Inflammatory macrophage (primary cell): ENCODE measurements at places on chromosomes 1 and 21.

- DNase-seq: no peak
These were observed 68.0 kb downstream of the TGFB2 start for GRCh38 chr1:218413179-218413578.

GRCh38 chr1:147169840-147170674 is 2.2 kb downstream of the PRKAB2 start:
- no peak for DNase-seq

DNA sequence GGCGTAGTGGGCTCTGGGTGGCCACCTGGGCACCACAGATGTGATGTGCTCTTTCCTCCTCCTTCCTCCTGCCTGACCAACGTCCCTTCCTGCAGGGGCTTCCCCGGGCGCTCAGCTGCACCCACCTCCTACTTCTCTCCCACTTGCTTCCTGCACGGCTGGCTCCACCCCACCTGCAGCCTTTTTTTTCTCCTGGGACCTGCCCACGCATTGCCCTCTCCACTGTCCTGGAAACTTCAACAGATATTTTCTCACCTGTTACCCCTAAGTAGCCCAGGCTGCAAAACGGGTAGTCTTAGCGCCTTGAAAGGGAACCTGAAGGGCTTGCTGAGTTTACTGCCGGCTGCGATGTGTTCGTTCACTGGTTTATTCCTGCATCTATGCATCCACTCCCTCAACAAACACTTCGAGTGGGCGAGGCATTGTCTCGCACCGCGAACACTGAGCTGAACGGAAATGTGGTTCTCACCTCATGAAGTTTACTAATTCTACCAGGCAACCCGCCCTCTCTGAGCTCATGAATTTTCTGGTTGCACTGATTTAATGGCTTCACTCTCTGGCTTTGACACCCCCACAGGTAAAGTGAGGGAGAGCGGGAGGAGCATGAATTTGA is 23.6 kb downstream of the ZBTB18 start:
- no peak for DNase-seq

DNA sequence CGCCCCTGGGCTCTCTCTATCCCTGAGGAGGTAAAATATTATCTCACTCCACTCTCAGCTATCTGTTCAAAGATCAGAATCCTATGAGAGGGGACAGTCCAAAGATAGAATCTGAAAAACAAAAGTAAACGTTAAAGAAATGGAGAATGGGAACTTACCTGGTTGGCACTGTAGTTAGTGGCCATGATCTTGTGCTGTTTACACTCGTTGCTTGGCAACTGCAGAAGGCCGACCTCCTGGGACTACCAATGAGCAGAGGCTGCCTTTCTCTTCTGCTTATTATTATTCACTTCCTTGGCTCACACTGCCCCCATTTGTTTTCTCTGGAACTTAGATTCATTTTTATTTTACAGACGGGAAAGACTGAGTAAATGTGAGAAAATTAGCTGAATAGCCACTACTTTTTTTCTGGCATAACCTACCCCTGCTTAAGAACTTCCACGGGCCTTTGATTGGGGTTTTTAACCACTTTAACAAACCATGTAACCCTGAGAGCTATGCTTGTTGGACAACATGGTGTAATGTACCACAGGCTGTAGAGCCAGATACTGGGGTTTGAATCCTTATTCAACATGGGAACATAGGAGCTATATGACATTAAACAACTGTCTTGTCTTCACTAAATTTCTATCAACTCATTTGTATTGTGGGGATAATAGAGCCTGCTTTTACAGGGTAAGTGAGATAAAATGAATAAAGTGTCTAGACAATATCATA is at the start of gene CFAP126:
TSS of gene CFAP126 (minus strand) at position 193 of the 717 bp plus-strand sequence. CDS start at position 185, 8 bp downstream.
- peak; percentile 65 for DNase-seq

- peak; percentile 87 for DNase-seq
These were observed 6.7 kb downstream of the SLC19A1 start for GRCh38 chr21:45535341-45536081.

DNA sequence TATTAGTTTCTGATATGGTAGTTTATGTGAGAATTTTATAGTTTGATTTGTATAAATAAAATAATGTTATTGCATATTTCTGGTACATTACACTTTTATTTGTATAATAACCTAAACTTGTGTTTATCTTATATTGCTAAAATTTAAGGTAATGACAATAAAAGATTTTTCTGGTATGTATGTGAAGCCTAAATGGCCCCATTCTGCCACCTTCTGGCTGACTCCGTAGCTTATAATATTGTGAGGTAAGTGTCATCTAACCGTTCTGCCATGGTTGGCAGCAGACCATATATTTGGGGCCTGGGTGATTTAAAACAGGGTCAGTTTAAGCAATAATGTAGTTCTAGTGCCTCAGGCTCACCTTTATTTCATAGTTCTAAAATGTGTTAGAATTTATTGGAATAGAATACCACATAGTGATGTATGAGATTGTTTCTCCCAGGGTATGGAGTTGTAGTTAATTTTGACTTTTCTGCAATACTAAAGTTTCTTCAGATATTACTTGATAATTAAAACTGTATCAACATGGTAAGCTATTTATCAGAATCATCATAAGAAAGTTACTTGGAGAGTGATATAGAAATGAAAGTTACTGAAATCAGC is 21.2 kb upstream of the PRKACB start:
- peak; percentile 47 for DNase-seq
